Activated B cell treated with CpG ODN at 0.5 μM for 24 hours (primary cell): ENCODE measurements at places on chromosomes 2 and 18.

GRCh38 chr2:100870652-100871531, 51.0 kb downstream of the NPAS2 start:
- no peak for DNase-seq

DNA sequence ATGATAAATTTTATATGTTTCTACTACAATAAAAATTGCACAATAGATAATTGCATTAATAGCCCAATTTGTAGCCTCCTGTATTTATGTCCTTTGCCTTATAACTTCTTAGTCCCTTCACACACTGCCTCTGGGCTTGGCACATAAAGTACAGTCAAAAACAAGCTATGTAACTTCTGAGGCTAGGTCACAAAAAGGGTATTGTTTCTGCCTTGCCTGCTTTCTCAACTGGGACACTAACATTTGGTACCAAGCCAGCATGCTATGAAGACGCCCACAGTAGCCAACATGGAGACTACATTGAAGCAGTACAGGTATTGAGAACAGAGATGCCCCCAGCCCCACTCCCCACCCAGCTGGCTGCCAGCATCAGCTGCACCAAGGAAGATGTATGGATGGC, 5.4 kb upstream of the SLC3A1 start:
- no peak for DNase-seq

GRCh38 chr2:211835695-211836094, 702.9 kb downstream of the ERBB4 start:
- no peak for DNase-seq

GRCh38 chr2:43950383-43951008, 45.3 kb downstream of the LRPPRC start:
- DNase-seq, result no peak

DNA sequence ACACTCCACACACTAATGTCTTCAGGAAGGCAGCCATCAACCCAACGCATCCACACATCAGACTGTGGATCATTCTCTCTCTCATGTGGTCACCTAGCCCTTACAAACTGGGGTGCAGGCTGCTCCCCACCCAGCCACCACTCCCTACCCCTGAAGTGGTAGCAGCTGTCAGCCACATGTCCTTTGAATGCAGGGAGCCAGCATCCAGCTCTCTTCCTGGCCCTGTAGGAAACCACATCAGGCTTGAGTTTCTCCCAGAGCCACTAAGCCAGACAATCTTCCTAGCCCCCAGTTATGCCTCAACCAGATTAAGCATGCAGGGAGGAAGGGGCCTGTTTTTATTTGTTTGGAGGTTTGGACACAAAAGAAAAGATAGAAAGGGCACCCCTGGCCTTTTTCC, 52.8 kb upstream of the SPP2 start:
- no peak for DNase-seq

DNA sequence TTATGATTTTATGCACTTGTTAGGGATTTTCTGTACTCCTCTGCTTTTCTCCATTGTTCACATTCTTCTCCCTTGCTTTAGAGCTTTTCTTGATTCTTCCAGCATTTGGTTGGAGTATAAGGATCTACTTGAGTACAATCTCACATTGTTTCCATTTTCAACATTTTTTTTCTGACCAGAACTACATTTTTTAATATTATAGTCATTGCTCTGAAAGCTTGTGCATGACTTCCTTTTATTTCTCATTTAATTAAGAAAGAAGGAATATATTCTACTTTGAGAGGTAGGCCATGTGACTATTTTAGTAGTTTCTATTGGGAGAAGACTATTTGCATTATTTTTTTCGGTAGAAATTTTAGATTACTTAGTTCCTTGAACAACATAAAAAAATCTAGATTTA, 200.4 kb downstream of the TMEM247 start:
- DNase-seq, result no peak

DNA sequence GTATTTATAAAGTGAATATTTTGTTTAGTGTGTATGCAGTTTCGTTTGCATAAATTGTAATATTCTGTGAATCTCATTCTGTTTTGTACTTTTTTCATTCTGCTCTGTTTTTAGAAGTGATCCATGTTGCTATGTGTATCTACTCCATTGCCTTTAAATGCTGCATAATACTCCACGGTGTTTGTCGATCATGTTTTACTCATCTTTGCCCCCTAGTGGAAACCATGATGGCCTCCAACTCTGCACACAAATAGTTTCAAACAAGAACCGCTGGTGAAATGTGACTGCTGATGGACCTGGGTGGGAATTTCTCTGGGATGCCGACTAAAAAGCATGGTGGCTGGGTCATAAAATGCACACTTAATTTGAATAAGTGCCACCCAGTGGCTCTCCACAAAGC, 32.0 kb upstream of the SKOR2 start:
- no peak for DNase-seq

DNA sequence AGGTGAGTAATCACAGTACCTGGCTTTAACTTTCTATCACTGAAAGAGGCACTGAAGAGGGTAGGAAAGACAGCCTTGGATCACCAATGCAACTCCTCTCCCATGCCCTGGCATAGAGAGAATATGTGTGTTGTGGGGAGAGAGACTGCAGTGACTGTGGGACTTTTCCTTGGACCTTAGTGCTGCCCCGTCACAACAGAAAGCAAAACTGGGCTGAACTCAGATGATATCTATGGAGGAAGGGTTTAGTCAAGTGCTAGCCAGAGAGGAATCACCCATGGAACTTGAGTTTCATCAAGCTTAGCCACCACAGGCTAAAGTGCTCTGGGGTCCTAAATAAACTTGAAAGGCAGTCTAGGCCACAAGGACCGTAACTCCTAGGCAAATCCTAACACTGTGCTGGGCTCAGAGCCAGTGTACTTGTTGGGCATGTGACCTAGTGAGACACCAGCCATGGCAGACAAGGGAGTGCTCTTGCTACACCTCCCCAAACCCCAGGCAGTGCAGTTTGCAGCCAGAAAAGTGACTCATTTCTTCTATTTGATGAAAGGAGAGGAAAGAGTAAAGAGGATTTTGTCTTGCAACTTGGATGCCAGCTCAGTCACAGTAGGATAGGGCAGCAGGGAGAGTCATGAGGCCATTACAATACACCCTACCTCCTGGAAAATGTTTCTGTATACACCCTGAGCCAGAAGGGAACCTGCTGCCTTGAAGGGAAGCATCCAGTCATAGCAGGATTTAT, 105.8 kb upstream of the SPOPL start:
- DNase-seq, result no peak

GRCh38 chr2:1744446-1745170, at the start of gene PXDN:
Gene PXDN (minus strand): TSS chr2:1744515. CDS start chr2:1744455, 60 bp downstream.
- DNase-seq, result no peak
